ENCODE measurements at places on chromosomes 13 and 19.

DNA sequence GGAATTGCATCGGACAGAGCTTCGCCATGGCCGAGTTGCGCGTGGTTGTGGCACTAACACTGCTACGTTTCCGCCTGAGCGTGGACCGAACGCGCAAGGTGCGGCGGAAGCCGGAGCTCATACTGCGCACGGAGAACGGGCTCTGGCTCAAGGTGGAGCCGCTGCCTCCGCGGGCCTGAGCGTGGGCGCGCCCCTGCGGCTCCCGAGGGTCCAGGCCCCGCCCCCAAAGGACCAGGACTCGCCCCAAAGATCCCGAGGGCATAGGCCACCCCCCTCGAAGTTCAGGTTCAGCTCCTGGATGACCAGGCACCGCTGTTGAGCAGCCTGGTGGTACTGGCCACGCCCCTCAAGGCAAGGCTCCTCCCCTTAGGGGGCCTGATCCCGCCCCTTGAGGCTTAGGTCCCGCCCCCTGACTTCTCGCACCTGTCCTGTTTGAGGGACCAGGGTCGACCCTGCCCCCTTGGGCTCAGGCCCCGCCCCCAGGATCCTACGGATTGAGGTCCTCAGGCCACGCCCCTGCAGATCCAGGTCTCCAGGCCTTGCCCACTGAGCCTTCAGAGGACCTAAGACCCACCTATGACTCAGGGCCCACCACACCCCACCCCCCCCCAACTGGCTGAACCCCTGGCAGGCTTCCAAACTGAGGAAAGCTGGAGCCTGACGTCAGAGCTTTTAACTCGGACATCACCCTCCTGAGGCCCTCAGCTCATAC, 43.1 kb downstream of the CYP4F22 start:
- H3K27ac ChIP-seq: peak overlapping the region; percentile 40
- H3K4me1 ChIP-seq: no peaks in the 10 kb centered on the region
- peak overlapping the region; percentile 33 for H3K4me3 ChIP-seq
- DNase-seq: peak; percentile 31

- no peak for DNase-seq
- no peak overlapping the region for H3K4me3 ChIP-seq
- no peak overlapping the region for H3K27ac ChIP-seq
- no peaks in the 10 kb centered on the region for H3K36me3 ChIP-seq
Measured at GRCh38 chr13:100725472-100725871, 50.9 kb upstream of the TMTC4 start.

DNA sequence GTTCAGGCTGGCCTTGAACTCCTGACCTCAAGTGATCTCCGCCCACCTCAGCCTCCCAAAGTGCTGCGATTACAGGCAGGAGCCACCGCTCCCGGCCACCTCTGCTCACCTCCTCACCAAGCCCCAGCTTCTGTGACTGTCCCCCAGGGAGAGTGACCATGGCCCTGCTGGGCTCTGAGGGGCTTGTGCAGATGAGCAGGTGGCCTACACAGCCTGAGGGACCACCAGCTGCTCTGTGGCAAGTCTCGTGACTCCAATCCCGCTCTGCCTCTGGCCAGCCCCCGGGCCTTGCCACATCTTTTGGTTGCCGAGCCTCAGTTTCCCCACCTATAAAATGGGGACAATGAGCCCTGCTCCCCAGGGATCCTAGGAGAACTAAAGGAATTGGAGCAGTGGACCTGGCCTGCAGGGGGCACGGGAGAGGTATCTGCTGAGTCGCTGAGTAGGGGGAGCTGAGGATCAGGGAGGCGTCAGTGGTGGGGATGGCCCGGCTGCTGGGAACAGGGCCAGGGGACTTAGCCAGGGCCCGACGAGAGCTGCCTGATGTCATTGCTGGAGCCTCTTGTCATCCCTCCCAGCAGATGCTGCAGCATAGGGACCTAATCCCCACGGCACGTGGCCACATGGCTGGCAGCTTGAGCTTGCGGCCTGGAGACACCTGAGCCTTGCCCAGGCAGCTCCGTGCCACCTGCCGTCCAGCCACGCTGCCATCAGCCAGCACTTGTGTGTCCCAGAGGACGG, 74.7 kb downstream of the GADD45B start:
- H3K4me1 ChIP-seq: peaks cover 4% of the 10 kb centered on the region
- no peak for DNase-seq
- no peaks in the 10 kb centered on the region for H3K27me3 ChIP-seq
- no peaks in the 10 kb centered on the region for H3K36me3 ChIP-seq
- no peak overlapping the region for H3K4me3 ChIP-seq

DNA sequence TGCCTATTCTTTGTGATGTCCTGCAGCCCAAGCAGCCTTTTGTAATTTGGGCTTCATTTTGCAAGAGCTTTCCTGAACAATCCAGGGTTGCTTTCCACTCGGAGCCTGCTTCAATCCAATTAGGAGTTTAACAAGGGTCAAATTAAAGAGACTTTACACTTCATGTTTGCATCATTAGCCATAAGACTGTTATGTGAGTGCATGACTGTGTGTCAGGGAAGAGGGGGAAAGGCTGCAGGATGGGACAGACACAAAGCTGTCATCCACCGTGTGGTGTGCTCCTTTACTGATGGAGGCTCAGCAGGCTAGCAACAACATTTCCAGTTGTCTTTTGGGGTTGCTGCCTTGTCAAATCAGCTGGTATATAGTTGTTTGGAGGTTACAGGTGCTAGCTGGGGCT, 23.7 kb upstream of the MAB21L1 start:
- H3K27ac ChIP-seq: no peak overlapping the region
- no peak overlapping the region for H3K4me3 ChIP-seq
- H3K27me3 ChIP-seq: no peaks in the 10 kb centered on the region
- H3K36me3 ChIP-seq: no peaks in the 10 kb centered on the region

DNA sequence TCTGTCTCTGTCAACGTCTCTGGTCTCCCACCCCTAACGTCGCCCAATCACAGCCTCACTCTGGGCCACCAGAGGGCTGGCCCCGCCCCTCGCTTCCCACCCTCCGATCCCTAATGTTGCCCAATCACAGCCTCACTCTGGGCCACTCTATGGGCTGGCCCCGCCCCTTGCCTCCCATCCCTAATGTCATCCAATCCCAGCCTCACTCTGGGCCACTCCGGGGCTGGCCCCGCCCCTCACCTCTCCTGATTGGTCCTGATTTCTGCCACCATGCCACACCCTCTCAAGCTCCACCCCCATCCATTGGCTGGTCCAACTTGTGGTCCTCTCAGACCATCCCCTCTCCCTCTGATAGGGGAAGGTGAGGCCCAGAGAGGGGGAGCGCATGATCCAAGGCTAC, 24.9 kb downstream of the CELF5 start:
- no peak for DNase-seq
- H3K27me3 ChIP-seq: no peaks in the 10 kb centered on the region
- no peaks in the 10 kb centered on the region for H3K4me1 ChIP-seq
- H3K27ac ChIP-seq: no peak overlapping the region
- H3K36me3 ChIP-seq: no peaks in the 10 kb centered on the region
- no peak overlapping the region for H3K4me3 ChIP-seq

DNA sequence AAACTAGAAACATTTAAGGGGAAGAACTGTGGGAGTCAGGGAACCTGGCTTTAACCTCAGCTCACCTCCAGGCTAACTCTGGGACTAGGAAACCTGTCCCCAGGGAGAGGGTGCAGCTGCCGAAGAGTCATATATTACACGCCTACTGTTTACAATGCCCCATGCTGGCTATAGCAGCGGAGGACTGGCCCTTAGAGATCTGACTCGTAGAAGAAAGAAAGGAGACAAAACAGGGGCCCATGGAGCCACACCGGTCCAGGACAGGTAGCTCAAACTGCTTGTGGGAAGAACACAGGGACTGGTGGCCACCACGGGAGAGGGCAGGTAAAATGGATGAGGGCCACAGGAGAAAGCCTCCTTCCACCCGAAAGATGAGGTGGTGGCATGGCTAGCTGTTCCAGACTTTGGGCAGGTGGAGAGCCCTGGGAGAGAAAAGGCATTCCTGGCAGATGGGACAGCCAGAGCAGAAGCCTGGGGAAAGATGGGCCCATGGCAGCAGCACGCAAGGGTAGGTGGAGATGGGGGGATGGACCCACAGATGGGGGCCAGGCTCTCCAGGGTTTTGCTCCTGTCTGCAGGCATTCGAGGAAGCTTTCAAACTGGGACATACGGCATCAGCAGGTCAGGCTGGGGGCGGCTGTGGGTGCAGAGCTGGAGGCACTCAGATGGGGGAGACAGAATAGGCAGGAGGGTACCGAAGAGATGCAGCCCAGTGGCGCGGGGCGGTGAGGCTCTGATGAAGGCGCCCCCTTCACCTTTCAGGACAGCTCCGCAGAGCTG, 69.5 kb downstream of the LATS2 start:
- no peak overlapping the region for H3K4me3 ChIP-seq
- H3K4me1 ChIP-seq: no peaks in the 10 kb centered on the region
- H3K27me3 ChIP-seq: no peaks in the 10 kb centered on the region
- H3K36me3 ChIP-seq: peaks cover 28% of the 10 kb centered on the region
- no peak for DNase-seq

DNA sequence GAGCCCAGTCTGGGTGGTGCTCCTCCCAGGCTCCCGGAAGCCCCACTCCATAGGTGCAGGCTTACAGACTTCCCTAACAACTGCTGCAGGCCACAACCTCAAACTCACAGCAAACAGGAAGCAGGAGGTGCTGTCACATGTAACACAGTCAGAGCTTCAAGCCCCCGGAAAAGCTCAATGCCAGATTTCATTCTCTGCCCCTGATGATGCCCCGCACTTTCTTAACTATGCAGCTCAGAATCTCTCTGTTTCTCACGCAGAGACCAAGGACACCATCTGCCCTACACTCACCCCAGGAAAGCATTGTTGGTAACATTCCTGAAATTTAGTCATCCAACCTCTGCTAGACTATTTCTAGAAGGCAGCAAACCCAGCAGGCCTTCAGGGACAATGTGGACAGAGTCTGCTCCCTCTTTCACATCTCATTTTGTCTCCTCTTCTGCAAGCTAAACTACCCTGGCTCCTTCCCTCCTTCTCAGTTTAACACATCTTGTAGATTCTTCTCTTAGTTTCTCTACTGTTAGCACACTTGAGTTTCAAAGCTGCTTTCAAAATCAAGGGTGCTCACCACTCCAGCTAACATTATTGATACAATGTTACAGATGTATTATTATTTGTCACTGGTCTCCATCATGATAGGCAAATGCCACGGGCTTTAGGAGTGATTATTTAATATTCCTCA, 162.5 kb downstream of the KCTD12 start:
- no peaks in the 10 kb centered on the region for H3K36me3 ChIP-seq
- no peak overlapping the region for H3K4me3 ChIP-seq
- DNase-seq: no peak
- no peaks in the 10 kb centered on the region for H3K27me3 ChIP-seq

GRCh38 chr13:30735025-30735871, at the start of gene ALOX5AP:
TSS of gene ALOX5AP (plus strand) at chr13:30735543. CDS start at chr13:30735606, 63 bp downstream.
- H3K4me3 ChIP-seq: peak within 1 kb of the TSS; percentile 28
- DNase-seq: peak; percentile 81
- no peaks in the 10 kb centered on the region for H3K36me3 ChIP-seq
- H3K27me3 ChIP-seq: no peaks in the 10 kb centered on the region
- peaks cover 5% of the 10 kb centered on the region for H3K4me1 ChIP-seq

- H3K4me3 ChIP-seq: no peak overlapping the region
- no peaks in the 10 kb centered on the region for H3K36me3 ChIP-seq
- H3K27ac ChIP-seq: no peak overlapping the region
- no peak for DNase-seq
Measured at GRCh38 chr13:52896827-52897659, 48.6 kb upstream of the PCDH8 start.

DNA sequence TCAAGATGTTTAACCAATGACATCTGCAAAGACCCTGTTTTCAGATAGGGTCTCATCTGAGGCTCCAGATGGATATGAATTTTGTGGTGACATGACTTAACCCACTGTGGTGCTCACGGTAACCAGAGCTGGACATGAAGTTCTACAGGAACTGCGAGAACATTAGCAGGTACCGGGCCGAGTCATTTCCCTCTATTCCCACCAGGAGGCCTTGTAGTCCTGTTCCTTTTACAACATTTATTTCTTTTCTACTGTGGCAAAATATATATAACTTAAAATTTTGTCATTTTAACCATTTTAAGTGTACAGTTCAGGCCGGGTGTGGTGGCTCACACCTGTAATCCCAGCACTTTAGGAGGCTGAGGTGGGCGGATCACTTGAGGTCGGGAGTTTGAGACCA, 7.6 kb upstream of the TSPAN16 start:
- no peaks in the 10 kb centered on the region for H3K4me1 ChIP-seq
- no peak for DNase-seq
- H3K4me3 ChIP-seq: no peak overlapping the region
- no peak overlapping the region for H3K27ac ChIP-seq
- H3K36me3 ChIP-seq: no peaks in the 10 kb centered on the region
- H3K27me3 ChIP-seq: no peaks in the 10 kb centered on the region

DNA sequence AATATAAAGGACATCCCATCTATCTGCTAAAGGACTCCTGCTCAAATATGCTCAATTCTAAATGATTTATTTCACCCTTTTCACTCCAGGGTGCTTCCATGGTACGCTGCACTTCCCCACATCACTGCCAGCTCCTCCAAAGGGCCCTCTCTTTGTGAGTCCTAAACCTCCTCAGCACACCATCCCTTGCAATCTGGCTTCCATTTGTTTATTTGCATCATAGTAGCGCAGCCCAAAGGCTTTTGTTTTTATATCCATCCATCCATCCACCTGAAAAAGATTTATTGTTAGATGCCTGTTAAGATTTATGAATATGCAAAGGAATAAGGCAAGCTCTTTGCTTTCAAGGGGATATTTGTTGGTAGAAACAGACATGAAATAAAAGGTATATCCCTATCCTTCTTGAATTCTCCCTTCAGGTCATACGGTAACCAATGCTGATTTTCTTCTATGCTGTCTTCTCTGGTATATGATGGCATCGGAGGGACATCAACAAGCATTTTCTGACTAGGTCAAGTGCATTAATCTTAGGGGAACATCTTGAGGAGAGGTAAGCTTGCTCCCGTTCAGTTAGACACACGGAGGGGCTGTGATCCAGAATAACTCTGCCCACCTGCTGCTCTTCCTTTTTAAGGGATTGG, 397.6 kb downstream of the LIG4 start:
- no peaks in the 10 kb centered on the region for H3K4me1 ChIP-seq
- no peak for DNase-seq
- no peak overlapping the region for H3K27ac ChIP-seq
- no peaks in the 10 kb centered on the region for H3K36me3 ChIP-seq

All from Peyer's patch (tissue), 4 donors.